ENCODE measurements at places on chromosomes 5 and 9.

- H3K4me1 ChIP-seq = peaks cover 8% of the 10 kb centered on the region
- no peaks in the 10 kb centered on the region for H3K36me3 ChIP-seq
- peak overlapping the region; percentile 85 for H3K27ac ChIP-seq
- H3K4me3 ChIP-seq = peak overlapping the region; percentile 69
- DNase-seq = no peak
Measured at GRCh38 chr9:6014670-6015270, 654 bp downstream of the RANBP6 start.

- DNase-seq = no peak
- no peak overlapping the region for H3K4me3 ChIP-seq
- H3K4me1 ChIP-seq = no peaks in the 10 kb centered on the region
- no peaks in the 10 kb centered on the region for H3K36me3 ChIP-seq
- no peak overlapping the region for H3K27ac ChIP-seq
Measured at GRCh38 chr9:12680341-12680740, 12.8 kb upstream of the TYRP1 start.

GRCh38 chr5:15525703-15526275, 25.8 kb downstream of the FBXL7 start:
- no peak overlapping the region for H3K4me3 ChIP-seq
- H3K4me1 ChIP-seq = no peaks in the 10 kb centered on the region
- no peaks in the 10 kb centered on the region for H3K27me3 ChIP-seq
- H3K27ac ChIP-seq = no peak overlapping the region
- no peak for DNase-seq

GRCh38 chr9:91220491-91221135, 141.1 kb downstream of the AUH start:
- H3K27ac ChIP-seq = no peak overlapping the region
- no peaks in the 10 kb centered on the region for H3K27me3 ChIP-seq
- H3K4me1 ChIP-seq = no peaks in the 10 kb centered on the region
- peaks cover 11% of the 10 kb centered on the region for H3K36me3 ChIP-seq
- H3K4me3 ChIP-seq = no peak overlapping the region

GRCh38 chr5:179716286-179716685, 16.3 kb upstream of the MAML1 start:
- no peaks in the 10 kb centered on the region for H3K4me1 ChIP-seq
- H3K36me3 ChIP-seq = peaks cover 100% of the 10 kb centered on the region
- H3K27ac ChIP-seq = no peak overlapping the region
- no peak for DNase-seq
- H3K27me3 ChIP-seq = no peaks in the 10 kb centered on the region

- no peak for DNase-seq
- no peak overlapping the region for H3K27ac ChIP-seq
- H3K4me3 ChIP-seq = no peak overlapping the region
- H3K36me3 ChIP-seq = no peaks in the 10 kb centered on the region
Measured at GRCh38 chr9:132020820-132021510, 58.7 kb downstream of the MED27 start.

DNA sequence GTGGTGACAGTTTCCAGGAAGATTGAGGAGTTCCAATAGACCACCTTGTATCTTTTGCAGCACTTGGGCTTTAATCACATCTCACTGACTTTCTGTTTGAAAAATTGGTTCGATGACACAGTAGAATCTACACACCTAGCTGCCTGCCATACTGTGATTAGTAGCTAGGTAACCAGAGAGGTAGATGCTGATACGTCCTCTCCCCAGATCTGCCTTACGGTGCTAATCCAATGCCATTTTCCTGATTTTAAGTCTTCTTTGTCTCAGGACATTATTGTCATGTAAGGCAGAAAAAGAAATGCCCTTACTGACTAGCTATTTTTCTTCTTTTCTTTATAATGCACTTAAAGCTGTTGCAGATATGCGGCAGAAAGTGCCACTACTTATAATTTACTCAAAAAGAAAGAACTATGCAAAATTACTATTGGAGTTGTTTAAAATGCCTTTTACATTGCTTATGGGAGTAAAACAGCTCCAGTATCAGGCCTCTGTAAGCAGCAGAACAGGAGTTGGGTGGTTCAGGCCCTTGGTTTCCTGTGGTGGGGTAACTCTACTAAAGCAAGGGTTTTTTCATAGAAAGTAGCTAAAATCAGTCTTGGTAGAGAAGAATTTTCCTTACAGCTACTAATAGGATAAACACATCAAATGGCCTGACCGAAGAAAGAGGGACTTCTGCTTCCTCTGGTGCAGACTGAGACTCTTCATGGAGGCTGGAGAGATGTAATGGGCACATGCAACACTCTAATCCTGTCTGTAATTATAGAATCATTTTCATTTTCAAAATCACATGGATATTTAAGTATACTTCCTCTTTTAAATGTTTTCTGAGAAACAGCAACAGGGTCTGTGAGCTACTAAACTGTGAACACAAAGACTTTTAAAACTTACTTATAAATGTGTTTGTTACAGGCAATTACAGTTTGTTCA, 177.2 kb downstream of the MAPKAP1 start:
- H3K4me3 ChIP-seq = no peak overlapping the region
- no peak for DNase-seq
- no peaks in the 10 kb centered on the region for H3K27me3 ChIP-seq
- H3K36me3 ChIP-seq = no peaks in the 10 kb centered on the region

DNA sequence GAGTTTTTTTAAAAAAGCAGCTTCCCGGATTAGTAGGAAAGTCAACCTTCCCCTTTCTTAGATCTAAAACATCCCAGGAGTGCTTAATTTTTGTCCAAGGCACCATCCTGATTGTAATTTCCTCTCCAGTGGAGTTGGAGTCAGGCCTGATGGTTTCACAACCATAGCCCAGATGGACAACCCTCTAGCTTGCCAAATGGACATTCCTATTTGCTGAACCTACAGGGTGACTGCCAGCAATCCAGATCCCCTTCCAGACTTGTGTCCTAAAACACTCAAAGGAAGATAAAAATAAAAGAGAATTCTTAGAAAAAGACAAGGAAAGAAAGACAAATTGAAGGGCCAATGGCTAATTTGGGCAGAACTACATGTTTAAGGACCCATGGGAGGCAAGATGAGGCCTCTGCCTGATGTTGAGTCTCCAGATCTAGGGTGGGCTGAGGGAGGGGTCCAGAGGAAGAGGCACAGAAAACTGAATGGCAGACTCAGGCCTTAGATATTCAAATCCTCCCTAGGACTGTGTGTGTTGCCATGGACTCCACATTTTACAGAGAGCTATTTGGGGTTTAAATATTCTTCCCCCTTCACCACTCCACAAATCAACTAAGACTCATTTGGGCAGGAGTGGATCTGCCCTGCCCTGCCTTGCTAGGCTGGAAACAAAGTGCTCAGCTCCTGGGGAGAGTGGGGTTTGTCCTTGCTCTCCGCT, 38.5 kb upstream of the SLC44A1 start:
- no peak overlapping the region for H3K4me3 ChIP-seq
- H3K27me3 ChIP-seq = no peaks in the 10 kb centered on the region
- peak overlapping the region; percentile 57 for H3K27ac ChIP-seq
- H3K4me1 ChIP-seq = peaks cover 12% of the 10 kb centered on the region
- H3K36me3 ChIP-seq = no peaks in the 10 kb centered on the region
- peak; percentile 87 for DNase-seq

DNA sequence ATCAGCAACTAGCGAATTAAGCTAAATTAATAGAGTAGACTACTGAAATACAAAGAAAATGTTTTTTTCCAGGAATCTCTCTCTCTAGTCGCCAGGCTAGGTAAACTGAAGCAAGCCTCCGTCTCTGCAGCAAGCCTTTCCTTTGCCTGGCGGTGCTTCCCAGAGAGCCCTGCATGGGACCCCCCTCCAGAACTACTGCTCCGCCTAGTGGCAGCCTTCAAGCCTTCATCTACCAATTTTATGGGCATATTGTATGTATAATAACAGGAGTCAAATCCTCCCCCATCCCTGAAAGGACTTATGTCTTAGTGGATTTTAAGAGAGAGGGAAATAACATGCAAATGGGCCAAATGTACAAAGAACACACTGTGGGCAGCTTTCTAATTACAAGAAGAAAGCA, 241.9 kb downstream of the SAXO1 start:
- H3K36me3 ChIP-seq = no peaks in the 10 kb centered on the region
- no peak overlapping the region for H3K27ac ChIP-seq
- H3K4me3 ChIP-seq = no peak overlapping the region
- no peaks in the 10 kb centered on the region for H3K27me3 ChIP-seq
- no peak for DNase-seq

- DNase-seq = no peak
- no peaks in the 10 kb centered on the region for H3K27me3 ChIP-seq
- no peak overlapping the region for H3K4me3 ChIP-seq
Measured at GRCh38 chr5:150538007-150538917, 30.3 kb downstream of the NDST1 start.

GRCh38 chr9:97848215-97848479, 4.9 kb upstream of the FOXE1 start:
- H3K36me3 ChIP-seq = no peaks in the 10 kb centered on the region
- no peak overlapping the region for H3K4me3 ChIP-seq
- H3K27ac ChIP-seq = no peak overlapping the region
- peaks cover 33% of the 10 kb centered on the region for H3K4me1 ChIP-seq
- peaks cover 100% of the 10 kb centered on the region for H3K27me3 ChIP-seq

- no peaks in the 10 kb centered on the region for H3K36me3 ChIP-seq
- H3K27me3 ChIP-seq = no peaks in the 10 kb centered on the region
- no peak for DNase-seq
- peaks cover 5% of the 10 kb centered on the region for H3K4me1 ChIP-seq
- no peak overlapping the region for H3K4me3 ChIP-seq
Measured at GRCh38 chr5:149210225-149210624, 61.4 kb upstream of the AFAP1L1 start.

DNA sequence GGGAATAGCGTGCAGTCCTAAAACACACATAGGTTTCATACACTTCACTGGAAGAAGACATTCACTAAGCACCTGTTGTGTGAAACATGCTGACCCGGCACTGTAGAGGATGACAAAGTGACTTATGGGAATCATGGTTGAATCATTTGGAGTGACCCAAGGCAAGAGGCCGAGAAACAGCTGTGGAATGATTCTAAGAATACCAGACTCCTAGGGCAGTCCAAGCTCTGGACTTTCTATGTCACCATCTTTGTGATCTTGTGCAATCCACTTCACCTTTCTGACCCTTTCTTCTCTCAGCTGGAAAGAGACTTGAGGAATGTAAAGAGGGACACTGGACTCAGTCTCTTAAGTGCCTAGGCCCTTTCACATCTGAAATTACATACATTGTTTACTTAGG, 13.1 kb downstream of the MSANTD3 start:
- no peaks in the 10 kb centered on the region for H3K27me3 ChIP-seq
- H3K4me3 ChIP-seq = no peak overlapping the region
- no peak overlapping the region for H3K27ac ChIP-seq
- no peak for DNase-seq
- peaks cover 12% of the 10 kb centered on the region for H3K36me3 ChIP-seq

DNA sequence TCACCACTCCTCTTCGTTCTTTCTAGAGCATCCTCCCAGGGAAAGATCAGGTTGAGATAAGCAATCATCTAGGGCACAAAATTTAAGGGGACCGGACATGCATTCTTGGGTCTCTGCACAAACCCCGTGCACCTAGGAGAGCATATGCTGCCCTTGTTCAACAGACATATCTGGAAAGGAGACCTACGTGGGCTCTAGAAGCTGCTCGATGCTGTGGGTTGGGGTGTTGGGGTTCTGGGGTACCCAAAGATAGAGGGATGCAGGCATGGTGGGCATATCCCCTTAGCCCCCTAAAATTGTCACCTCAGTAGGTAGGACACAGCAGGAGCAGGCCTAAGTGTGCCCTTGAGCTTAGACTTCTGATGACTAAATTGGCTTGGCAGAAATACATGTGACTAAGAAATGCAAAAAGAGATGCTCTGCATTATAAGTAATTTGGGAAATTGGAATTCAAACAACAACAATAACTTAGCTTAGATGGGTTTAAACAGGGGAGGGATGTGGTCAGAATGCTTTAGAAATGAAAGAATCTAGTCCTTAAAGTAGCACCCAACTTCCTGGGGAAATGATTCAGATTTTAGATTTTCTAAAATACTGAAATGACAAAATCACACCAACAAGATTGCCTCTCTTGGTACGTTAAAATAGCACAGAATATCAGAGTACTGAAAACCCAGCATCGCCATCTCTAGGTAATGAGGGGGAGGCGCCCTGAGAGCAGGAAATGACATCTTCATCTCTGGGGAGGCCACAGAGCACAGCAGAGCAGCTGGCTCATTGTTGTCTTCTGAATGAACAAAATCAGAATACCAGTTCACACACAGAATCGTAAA, 172.3 kb downstream of the GNA14 start:
- no peaks in the 10 kb centered on the region for H3K36me3 ChIP-seq
- no peaks in the 10 kb centered on the region for H3K27me3 ChIP-seq
- no peaks in the 10 kb centered on the region for H3K4me1 ChIP-seq
- DNase-seq = no peak
- H3K4me3 ChIP-seq = no peak overlapping the region

GRCh38 chr5:181223729-181224389, 778 bp downstream of the TRIM41 start:
- peaks cover 12% of the 10 kb centered on the region for H3K36me3 ChIP-seq
- H3K27me3 ChIP-seq = no peaks in the 10 kb centered on the region
- peak; percentile 64 for DNase-seq

DNA sequence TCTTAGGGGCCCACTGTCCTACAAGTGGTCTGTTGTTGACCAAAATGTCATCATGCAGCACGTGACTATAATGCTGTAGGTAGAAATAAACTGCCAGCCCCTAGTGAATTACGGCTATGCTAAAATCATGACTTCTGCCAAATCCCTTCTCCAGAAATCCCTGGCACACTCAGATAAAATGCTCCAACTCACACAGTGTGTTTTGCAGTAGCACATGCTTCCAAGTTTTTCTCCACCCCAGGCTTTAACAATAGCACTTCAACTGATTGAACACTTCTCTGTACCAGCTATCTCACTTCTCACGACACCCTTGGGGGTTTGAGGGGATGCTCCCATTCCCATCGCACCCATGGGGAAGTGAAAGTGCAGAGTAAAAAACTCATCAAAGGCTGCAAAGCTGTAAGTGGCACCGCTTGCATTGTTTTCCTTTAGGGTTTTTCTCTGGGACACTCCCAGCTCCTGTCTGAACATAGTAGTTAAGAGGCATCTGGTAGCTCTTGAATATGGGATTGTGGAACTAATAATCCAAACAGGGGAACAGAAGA, 151.0 kb upstream of the SLC24A2 start:
- no peaks in the 10 kb centered on the region for H3K4me1 ChIP-seq
- H3K4me3 ChIP-seq = no peak overlapping the region
- H3K36me3 ChIP-seq = no peaks in the 10 kb centered on the region
- DNase-seq = no peak
- peaks cover 5% of the 10 kb centered on the region for H3K27me3 ChIP-seq
- no peak overlapping the region for H3K27ac ChIP-seq

GRCh38 chr9:90882991-90883600, 81.5 kb downstream of the SYK start:
- peaks cover 88% of the 10 kb centered on the region for H3K36me3 ChIP-seq
- no peaks in the 10 kb centered on the region for H3K27me3 ChIP-seq
- DNase-seq = no peak
- H3K4me3 ChIP-seq = no peak overlapping the region

GRCh38 chr5:126364206-126364902, 58.9 kb upstream of the GRAMD2B start:
- no peaks in the 10 kb centered on the region for H3K36me3 ChIP-seq
- H3K27me3 ChIP-seq = no peaks in the 10 kb centered on the region
- no peak overlapping the region for H3K4me3 ChIP-seq
- H3K27ac ChIP-seq = no peak overlapping the region
- H3K4me1 ChIP-seq = no peaks in the 10 kb centered on the region

All from left lung (tissue), 14 donors.